ENCODE measurements at places on chromosomes 2 and 18.

- no peak for DNase-seq
Measured at GRCh38 chr2:241894056-241894641, 24.6 kb downstream of the RTP5 start.

DNA sequence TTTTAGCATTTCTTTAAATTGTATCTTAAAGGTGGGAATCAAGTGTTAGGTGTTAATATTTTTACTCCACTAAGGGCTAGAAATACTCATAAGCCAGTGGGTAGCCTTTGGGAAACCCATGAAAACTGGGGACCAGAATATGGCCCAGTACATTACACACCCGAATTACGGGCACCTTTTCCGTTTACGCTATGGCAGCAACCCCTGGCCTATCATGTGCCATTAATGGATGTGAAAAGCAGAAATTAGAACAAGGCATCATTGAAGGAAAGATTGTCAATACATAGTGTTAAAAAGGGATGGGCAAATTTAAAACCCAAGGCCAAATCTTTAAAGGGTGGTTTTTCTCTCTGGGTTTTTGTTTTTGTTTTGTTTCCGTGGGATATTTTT lies 781 bp downstream of the FARP2 start:
- peak; percentile 19 for DNase-seq

- DNase-seq, result no peak
Measured at GRCh38 chr18:79315596-79315995, 80.1 kb upstream of the NFATC1 start.

GRCh38 chr18:48077291-48077690 lies 146.8 kb upstream of the SMAD2 start:
- no peak for DNase-seq

DNA sequence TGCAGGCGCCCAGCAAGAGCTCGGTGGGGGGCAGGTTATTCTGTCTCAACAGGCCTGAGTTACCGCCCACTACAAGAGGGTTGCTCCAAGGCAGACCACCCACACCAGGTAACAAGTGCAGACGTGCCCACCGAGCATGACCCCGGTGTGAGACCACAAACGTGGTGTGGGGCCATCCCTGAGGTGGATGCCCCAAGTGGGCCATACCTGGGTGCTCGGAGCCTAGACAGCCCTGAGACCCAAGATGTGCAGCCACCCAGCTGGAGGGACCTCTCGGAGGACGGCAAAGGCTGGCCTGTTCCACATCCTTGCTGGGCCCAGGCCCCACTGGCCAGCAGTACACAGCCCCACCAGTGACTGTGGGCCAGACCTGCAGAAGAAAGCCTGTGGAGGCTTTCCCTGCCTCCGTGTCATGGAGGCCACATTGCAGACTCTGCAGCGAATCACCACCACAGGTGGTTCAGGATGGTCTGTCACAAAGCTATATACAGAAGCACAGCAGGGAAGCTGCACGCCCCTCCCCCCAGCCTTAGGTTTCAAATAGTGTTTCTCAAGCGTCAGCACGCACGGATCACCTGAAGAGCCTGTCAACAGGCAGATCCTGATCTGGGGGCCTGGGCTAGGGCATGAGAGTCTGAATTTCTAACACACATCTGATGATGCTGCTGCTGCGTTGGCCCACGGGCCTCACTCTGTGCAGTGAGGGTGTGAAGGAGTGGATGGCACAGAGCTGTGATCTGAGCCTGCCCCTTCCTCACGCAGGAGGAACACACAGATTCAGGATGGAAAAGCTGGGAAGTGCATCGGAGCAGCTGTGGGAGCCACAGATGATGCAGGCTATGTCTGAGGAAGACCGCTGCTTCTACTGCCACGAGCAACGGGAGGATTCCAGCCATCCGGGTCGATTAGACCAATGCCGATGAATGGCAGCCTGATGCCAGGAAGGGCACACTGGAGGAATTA lies 96.8 kb downstream of the UXS1 start:
- no peak for DNase-seq

DNA sequence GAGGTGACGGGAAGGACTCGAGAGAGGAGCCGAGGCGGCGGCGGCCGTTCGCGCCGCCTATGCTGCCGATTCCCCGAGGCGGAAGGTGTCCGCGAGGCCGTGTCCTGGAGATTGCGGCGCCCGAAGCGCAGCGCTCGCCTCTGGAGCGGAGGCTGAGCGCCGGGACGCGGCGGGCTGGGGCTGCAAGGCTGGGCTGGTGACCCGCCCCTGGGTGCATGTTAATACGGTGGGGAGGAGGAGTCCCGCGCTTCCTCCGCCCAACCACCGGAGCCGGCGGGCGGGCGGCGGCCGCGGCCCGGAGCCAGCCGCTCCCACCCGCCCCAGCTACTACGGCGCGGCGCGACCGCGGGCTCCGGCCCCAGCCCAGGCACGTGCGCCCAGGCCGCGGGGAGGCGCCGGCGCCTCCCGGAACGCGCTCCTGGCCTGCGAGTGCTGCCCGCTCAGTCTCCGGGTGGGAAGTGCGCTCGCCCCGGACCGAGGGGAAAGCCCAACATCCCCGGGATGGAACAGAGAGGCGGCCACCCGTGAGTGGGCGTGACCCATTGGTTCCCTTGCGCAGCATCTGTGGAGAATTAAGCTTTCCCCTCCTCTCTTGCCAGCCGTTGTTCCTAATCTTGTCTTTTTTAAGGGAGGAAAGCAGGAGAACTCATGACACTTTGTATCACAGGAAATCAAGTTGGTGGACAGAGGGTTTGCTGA lies at the start of gene DLGAP1:
DLGAP1 (minus strand) TSS at position 195 of the 699 bp plus-strand sequence.
- DNase-seq, result no peak

DNA sequence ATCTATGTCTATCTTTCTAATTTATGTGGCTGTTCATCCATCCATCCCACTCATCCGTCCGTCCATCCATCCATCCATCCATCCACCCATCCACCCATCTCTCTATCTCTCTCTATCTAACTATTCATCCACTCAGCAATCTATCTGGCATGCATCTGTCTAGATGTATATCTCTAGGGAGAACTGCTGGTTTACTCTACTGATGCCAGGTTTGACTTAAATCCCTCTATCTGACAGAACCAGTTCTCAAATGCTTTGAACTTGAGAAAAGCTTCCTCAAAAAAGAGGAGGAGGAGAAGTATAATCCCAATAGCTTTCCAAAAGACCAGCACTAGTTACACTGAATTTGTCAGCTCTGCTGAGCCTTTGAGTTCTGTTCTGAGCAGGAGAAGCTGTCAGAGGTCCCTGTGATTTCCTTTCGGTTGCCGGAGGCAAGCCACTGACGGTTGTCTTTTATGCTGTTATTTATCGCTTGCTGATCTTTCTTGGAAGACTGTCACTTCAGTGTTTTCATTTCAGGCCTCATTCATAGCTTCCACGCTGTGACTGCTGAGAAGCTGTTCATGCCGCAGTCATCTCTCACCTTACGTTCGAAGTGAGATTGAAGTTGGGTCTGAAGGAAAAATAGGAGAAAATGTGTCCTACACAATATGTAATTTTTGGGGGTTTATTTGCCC lies 129.4 kb upstream of the UXS1 start:
- DNase-seq, result no peak

- DNase-seq, result no peak
Measured at GRCh38 chr2:3647831-3648651, 10.0 kb upstream of the ALLC start.

DNA sequence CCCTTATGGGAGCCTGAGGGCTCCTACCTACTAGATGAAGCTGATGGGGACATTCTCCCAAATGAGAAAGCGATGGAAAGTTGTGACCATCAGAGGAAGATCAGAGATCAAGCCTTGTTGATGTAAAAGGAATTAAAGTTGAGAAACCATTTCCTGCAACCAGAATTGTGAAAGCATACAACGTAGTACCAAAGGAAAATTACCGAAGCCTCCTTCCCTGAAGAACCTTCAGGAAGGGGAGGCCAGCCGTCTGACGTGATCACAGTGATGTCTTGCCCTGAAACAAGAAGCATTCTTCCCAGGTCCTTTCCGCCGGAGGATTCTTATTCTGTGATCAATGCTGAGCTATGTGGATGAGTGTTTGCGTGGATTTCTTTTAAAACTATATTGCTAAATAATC lies 211.6 kb upstream of the TNP1 start:
- no peak for DNase-seq

GRCh38 chr2:8271461-8271860 lies 410.4 kb upstream of the ID2 start:
- DNase-seq, result no peak

DNA sequence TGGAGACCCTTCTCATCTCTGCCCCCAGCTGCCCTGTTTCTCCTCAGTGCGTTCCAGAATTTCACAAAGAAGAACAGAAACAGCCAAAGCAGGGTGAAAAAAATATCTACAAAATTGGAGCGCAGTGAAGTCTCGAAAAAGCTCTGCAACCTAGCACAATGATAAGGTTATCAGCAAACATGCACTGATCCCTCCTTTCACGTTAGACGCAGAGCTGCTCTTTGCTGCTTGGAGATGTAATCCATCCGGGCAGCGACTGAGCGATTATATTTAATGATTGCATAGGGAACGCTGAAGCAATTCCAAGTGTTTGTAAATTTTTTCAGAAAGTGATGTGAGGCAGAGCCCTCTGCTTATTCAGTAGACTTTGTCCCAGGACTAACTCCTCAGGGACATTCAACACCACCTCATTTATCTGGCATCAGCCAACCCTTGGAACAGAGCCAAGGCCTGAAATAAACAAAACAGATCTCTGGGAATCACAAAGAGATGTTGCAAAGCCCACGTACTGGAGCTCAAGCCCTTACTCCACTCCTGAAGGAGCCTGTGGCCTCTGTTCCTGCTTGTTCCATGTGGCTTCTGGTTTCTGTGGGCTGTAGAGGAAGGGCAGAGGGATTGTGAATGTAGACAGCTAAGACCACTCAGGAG lies 172.6 kb upstream of the BCL2L11 start:
- DNase-seq, result no peak

Data from RKO (cell line).